ENCODE measurements at places on chromosomes 12 and 14.

GRCh38 chr12:71799106-71799505, 40.5 kb upstream of the TBC1D15 start:
- no peak for DNase-seq

- no peak for DNase-seq
Observed at GRCh38 chr14:79567306-79567705, 644.0 kb downstream of the DIO2 start.

- DNase-seq, result no peak
Observed at GRCh38 chr12:9118158-9118557, 2.4 kb upstream of the A2M start.

- DNase-seq, result no peak
Observed at GRCh38 chr12:47131011-47131410, 51.3 kb upstream of the AMIGO2 start.

GRCh38 chr12:43008953-43009845, 419.7 kb upstream of the PRICKLE1 start:
- no peak for DNase-seq

GRCh38 chr14:103544388-103545218, 15.6 kb downstream of the TRMT61A start:
- DNase-seq, result no peak

- no peak for DNase-seq
Observed at GRCh38 chr14:93231129-93231979, 24.3 kb downstream of the UBR7 start.

DNA sequence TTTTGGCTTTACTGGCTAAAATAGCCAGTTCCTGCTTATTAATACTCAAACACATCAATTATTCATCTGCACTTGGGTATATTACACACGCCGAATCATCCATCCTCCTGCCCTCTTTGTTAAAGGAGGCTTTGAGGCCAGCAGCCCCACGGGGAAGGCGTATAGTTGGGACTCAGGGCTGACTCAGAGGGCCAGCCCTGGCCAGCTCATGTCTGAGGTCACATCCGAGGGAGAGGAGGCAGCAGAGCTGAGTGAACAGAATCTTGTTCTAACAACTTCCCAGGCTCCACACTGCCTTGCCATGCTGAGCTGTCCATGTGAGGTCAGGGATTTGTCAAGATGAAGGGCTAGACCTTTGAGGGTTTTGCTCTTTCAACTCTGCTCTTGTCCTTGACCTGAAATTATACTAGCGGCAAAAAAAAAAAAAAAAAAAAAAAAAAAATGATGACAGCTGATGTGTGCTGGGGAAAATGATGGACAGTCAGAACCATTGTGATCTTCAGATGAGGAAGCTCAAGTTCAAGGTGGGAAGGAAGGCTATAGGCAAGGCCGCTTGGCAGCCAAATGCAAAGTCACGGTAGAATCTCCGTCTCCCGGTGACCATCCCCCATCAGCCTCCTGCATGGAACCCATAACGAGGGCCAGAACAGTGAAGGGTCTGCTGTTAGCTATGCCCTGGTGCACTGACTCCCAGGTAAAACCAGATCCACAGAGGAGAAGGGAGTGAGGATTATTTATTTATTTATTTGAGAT, 12.5 kb upstream of the MARK3 start:
- DNase-seq, result no peak

DNA sequence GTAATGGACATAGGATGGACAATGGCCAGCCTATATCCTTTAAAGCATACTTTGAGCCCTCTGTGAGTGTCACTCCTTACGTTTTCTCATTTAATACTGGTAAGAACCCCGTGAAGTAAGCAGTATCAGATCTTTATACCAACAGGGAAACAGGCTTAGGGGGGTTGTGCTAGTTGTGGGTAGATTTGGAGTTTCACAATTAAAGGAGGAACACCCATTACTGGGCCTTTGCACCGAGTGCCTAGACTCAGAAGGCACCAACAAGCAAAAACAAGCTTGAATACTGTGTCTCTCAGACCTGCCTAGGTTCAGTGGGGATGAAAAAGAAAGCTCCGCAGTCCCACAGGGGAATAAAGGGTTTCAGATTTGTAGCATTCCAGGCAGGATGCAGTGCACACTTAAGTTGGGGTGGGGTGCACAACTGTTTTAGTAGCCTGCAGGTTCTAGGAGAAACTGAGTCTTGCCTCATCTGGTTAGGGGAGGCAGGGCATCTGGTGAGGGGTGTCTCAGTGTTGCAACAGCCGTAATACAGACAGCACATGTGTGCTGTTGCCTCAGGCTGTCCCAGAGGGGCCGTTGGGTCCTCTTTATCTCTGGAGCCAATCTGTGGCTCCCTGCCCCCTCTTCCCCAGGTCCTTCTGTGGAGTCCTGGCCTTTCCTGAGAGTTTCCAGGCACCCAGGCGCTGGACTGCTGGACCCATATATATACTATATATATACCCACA, 51.2 kb downstream of the IRAK3 start:
- DNase-seq, result no peak

DNA sequence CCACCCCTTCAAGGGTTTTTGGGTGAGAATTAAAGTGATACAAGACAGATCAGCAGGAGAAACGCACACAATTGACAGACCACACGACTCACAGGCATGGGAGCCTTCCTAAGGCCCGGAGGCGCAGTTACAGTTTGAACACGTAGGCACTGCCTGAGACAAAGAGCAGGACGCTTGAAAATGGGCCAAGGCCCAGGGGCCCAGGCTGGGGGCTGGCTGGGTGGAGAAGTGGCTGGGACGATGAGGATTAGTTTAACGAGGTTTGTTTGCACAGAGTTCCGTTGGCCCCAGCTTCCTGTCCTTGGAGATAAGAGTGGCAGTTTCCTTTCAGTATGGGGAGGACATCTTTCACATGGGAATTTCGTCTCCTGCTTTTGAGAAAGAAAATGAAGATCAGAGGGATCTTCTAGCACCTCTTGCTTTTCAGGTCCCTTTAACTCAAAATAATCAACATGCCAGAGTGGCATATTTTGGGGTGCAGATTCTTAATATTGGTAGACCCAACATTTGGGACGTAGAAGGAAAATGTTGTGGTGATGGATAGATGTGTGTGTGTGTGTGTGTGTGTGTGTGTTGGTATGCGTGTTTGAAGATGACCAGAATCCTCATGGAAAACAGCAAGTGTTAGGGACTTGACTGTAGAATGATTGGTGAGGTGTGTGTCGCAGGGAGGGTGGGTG, 44.6 kb downstream of the DLK1 start:
- DNase-seq, result peak; percentile 70

GRCh38 chr14:68081489-68081888, 261.9 kb downstream of the RAD51B start:
- no peak for DNase-seq

GRCh38 chr12:114623737-114624136, 60.2 kb downstream of the TBX3 start:
- no peak for DNase-seq

- DNase-seq, result no peak
Observed at GRCh38 chr12:43482311-43483085, 69.5 kb downstream of the ADAMTS20 start.

DNA sequence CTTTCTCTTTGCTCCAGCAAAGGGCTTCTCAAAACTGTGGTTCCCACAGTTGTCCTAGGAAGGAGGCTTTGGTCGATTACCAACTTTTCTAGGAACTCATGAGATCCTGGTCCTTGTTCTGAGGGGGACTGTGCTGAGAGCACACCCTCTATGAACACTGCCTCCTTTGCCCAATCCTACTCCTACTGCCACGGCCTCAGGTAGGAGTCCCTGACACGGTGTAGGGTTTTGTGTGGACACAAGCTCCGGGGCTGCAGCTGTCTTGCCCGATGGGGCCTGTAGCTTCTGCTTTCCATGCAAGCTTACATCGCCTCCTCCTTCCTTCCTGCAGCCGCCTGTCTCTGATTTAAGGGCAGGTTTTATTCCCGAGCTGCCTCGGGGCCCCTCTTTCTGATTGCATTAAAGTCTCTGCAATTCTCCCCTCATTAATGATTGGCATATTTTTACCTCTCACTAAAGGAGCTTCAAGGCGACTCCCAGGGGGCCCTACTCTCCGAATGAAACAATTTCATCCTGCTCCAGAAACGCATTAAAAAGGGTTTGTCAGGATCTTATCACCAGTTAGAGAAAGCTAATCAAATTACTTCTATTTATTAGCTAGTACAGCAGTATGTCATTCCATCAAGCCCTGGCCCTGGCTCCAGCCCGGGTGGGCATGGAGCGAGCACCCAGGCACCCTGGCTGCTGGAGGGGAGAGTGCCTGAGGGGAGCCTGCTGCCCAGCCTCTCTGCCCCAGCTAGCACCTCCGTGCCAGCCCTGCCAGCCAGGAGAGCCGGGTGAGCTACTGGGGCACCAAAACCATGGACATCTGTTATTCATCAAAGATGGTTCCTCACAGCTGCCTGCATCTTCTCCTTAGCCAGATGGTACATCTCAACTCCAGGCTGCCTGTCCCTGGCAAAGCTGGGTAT, 38.0 kb upstream of the ESRRB start:
- no peak for DNase-seq

GRCh38 chr12:104471336-104471735, 14.6 kb downstream of the CHST11 start:
- no peak for DNase-seq

- no peak for DNase-seq
Observed at GRCh38 chr14:92287987-92288386, 35.0 kb upstream of the SLC24A4 start.

DNA sequence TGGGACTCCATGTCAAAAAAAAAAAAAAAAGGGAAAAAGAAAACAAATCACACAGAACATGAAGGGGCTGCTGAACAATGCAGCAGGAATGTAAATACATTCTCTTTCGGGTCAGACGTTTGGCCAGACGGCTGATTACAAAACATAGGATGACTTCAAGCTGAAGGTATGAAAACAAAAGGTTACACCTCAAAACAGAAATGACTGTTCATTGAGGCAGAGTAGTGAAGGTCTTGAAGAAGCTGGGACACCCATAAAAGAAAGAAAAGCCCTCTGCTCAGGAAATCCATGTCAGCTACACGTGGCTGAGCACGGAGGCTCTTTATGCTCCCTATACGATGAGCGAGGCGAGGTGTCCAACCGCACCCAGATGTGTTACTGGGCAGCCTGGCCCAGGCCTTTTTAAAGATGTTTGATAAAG, 37.7 kb downstream of the FGD4 start:
- no peak for DNase-seq

All from osteocyte (in vitro differentiated cells).